ENCODE measurements at places on chromosomes 4 and X. TPM values are rescaled to one million over a fixed set of nuclear protein-coding genes. Genes with fewer than 3 reads are reported as not detected.

The ANK2 gene
- total RNA-seq: 318 TPM

The DMP1 gene
- total RNA-seq: not detected

The RBM41 gene
- total RNA-seq: 11.0 TPM

The GPR119 gene
- not detected for total RNA-seq

The PIM2 gene
- total RNA-seq: 5.5 TPM

The SPARCL1 gene
- total RNA-seq: 435 TPM

The AP1S2 gene
- 83.4 TPM for total RNA-seq

The DIPK2B gene
- 26.0 TPM for total RNA-seq

The BMX gene
- total RNA-seq: 1.6 TPM

The EXOC1L gene
- not detected for total RNA-seq

The ART3 gene
- 23.4 TPM for total RNA-seq

The TMPRSS11F gene
- not detected for total RNA-seq

The ZNF630 gene
- 1.7 TPM for total RNA-seq

The SHROOM2 gene
- 1.1 TPM for total RNA-seq

The AFP gene
- total RNA-seq: not detected

The SYTL4 gene
- total RNA-seq: 3.6 TPM

The GJB1 gene
- not detected for total RNA-seq

The RAB9B gene
- 21.4 TPM for total RNA-seq

The PAGE2 gene
- not detected for total RNA-seq

The TRIM60 gene
- not detected for total RNA-seq

The CT55 gene
- not detected for total RNA-seq

The DDIT4L gene
- 8.5 TPM for total RNA-seq

The SAGE1 gene
- not detected for total RNA-seq

The HMX1 gene
- total RNA-seq: not detected

The PGM2 gene
- total RNA-seq: 13.8 TPM

The GABRE gene
- total RNA-seq: 20.8 TPM

The MAOB gene
- 98.1 TPM for total RNA-seq

The RBMXL3 gene
- not detected for total RNA-seq

The RTL3 gene
- 0.15 TPM for total RNA-seq

The RAB39B gene
- total RNA-seq: 0.24 TPM

The KIT gene
- 2.3 TPM for total RNA-seq
